ENCODE measurements at places on chromosomes 7 and 10.

DNA sequence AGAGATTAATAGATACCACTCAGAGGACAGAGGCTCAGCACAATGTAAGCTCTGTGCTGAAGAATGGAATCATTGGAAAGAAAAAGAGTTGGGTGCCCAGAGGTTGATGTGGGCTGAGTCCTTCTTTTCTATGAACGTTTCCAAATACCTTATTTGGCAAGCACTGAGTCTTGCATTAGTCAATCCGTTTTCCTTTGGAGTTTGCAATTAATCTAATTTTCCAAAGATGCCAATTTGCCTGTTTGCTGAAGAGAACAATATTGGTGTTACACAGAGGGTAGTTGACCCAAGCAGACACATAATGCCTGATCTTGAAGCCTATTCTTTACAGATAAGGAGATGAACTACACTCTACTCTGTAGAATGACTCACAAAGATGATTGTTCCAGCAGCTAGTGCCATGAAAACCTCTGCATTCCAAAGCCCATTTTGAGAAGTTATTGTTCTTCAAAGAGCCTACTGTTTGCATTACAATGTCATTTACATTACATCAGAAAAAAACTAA is 55.4 kb upstream of the MET start:
- no peak for DNase-seq

DNA sequence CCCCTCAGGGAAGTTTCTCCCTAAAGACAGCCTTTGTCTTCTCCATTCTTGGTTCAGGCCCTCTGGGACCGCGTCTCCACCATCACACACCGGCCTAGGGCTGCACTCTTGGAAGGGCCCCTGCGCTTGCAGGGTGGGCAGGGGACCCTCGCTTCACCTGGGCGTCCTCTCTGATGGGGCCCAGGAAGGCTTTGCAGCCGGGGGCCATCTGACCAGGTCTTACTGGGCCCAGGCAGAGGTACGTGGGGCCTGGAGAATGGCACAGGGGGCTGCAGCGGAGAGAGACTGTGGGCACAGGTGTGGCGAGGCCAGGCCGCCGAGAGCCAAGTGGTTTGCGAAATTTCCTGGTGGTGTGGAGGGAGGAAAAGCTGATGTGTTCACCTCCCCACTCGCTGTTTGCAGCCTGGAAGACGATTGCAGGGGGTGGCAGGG is 44.4 kb downstream of the ALOX5 start:
- no peak for DNase-seq

- DNase-seq, result no peak
Observed at GRCh38 chr7:73841689-73842066, 638 bp downstream of the METTL27 start.

DNA sequence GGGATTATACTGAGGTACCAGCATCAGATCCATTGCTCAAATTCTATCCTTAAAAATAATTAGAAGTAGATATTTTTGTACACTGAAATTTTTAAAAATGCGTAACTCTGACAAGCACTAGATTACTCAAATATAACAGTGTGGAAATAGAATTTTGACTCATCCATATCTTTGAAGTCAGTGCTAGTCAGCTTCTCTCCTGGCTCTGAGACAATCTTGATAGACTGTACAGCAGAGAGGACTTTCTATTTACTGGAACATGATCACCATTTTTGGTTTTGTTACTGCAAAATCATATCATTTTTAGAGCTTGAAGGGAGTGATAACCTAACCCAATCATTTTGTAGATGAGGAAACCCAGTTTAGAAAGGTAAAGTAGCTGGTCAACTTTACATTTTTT is 195.0 kb downstream of the MTERF1 start:
- DNase-seq, result no peak

Measured in stimulated activated CD8-positive, alpha-beta memory T cell treated with anti-CD3 and anti-CD28 coated beads, Interleukin-15, amount 100 ng/mL, for 4 hours (primary cell).